ENCODE measurements at places on chromosomes 1 and 21.

DNA sequence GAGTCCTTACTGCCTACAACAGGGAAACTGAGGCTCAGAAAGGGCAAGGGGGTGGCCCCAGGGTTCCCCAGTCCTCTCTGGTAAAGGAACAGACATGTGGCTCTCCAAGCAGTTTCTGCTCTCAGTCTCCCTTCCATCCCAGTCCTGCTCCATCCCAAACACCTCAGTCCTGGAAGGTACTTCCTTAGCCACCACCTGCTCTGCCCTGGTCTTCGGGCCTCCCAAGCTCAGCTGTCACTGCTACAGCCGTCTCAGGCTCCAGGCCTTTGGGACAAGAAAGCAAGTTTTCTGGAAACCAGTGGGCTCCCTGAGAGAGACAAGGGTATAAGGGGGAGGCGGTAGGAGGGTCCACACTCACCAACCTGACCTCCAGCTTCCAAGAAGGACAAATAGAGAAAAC lies 23.1 kb upstream of the ADGRB2 start:
- no peak for DNase-seq

- no peak for DNase-seq
Observed at GRCh38 chr21:25567472-25567871, 39.8 kb downstream of the MRPL39 start.

DNA sequence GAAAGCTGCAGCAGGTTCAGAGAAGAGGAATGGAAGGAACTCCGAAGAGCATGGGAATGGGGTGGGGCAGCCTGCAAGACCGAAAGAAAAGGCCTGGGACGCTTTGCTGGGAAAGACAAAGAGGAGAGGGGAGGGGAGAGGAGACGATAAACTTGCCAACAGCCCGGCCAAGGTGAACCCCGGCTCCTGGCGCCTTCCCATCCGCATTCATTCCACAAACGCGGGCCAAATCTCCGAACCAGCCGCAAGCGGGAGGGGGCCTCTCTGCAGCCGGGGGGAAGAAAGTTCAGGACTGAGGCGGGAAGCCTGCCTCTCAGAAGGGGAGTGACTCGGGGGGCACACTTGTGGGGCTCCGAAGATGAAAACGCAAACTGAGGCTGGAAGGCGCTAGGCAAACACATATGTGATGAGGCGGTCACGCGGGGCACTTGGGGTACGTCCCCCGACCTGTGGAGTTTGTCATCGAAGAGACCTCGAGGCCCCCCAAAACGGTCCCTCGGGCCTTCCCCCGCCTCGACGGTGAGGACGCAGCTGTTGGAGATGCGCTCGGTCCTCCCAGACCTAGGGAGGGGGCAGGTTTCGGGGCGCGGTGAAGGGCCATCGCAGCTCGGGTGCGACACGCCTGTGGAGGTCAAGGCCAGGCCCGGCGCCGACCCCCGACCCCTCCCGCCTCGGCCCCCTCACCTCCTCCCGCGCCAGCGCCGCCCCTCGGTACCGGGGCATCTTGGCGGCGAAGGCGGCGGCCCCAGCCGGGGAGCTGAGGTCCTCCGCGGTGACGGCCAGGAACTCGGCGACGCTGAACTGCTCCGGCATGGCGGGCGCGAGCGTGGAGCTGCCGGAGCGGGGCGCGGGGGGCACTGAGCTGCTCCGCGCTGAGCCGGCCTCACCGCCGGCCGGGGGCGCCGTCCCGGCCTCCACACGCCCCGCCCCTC lies at the start of gene ASAP3:
Gene ASAP3, minus strand, starts transcription at position 859 of the 932 bp plus-strand sequence. Its CDS starts 46 bp downstream, at position 813.
- DNase-seq, result no peak

DNA sequence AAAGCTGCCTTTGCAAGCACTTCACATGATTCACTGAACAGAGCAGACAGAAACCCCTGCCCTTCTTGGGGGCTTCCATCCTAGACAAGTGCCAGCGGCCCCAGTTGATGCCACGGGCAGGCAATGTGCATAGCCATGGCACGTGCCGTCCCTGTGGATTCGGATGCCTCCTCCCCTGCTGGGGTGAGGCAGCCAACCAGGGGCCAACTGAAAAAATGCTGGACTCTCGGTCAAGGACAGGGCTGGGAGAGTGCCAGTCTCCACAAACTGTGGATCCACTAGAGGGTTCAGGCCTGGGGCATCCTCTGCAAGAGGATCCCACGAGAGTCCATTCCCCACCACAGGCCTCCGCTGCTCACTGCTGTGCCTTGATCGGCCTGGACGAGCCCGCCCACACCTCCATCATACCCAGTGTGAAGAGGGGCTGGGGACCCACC lies 3.8 kb downstream of the JMJD4 start:
- no peak for DNase-seq

- DNase-seq, result no peak
Observed at GRCh38 chr1:63777965-63778880, 4.4 kb downstream of the ROR1 start.

DNA sequence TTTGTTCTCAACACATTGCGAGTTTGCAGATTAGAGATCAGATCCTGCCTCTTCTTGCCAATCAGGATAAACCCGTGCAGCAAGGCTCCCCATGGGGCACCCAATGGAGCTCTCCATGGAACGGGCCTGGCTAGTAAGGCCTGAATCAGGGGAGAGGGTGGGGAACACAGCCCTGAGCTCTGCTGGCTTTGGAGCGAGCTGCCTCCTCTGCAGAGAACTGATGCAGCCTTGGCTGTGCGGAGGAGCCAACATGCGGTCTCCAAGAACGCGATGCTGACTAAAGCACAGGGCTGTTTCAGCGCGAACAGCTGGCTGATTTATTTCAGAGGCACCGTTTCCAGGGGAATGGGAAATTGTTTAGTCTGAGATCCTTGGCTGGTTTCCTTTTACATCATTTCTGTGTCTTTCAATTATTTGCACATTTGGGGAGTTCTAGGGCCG lies 139.7 kb downstream of the TSEN15 start:
- no peak for DNase-seq

GRCh38 chr1:225699336-225699735 lies 46.4 kb upstream of the ENAH start:
- DNase-seq, result no peak

- DNase-seq, result no peak
Observed at GRCh38 chr1:87678266-87678665, 349.6 kb downstream of the LMO4 start.

GRCh38 chr1:64107118-64107519 lies 96.3 kb upstream of the UBE2U start:
- DNase-seq, result no peak

GRCh38 chr1:91807921-91808620 lies 77.9 kb downstream of the TGFBR3 start:
- DNase-seq, result no peak

DNA sequence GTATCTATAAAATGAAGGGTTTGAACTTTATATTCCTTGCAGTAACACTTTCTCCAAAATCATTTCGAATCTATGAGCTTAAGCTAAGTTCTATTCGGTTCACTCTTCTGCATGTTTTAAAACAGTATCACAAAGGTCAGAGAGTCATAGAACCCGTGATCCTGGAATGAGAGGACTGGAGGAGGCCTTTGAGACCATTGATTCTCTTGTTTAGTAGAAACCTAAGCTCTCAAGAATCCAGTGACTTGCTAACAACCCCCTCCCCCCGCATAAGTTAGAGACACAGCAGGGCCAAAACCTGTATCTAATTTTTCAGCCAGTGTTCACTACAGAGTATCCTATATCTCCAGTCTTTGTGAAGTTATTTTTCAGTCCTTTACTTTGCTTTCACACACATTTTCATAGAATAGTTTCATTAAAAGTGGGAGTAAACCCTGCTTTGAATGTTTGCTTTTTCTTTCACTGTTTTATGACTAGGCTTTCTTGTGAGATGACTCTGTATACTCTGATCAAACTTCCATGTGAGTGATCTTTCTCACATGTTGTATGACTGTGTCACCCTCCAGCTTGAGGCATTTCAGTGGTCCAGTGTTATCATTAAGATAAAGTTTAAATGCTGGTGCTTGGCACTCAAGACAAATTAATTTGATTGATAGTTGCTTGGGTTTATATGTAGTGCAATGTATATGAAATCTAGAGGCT lies 275.4 kb upstream of the SGIP1 start:
- no peak for DNase-seq

- DNase-seq, result no peak
Observed at GRCh38 chr1:170823120-170823519, 112.2 kb upstream of the MROH9 start.

DNA sequence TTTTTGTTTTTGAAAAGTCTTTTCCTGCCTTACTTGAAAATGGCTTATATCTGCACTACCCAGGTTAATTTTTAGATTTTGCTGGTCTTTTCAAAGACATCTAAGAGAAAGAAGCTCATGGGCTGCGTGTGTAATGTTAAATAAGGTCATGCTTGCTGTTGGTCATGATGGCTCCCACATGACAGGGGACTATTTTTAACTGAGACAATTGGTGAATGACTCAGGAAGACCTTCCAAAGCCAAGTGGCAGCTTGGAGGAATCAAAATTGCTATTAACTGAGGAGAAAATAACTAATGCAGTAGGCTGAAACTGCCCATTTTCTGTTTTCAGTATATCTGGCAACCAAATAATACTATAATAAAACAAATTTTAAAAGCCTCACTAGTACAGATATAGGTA lies 117.1 kb upstream of the SPAG17 start:
- DNase-seq, result no peak

GRCh38 chr1:119662034-119662437 lies 14.0 kb upstream of the ZNF697 start:
- DNase-seq, result no peak

DNA sequence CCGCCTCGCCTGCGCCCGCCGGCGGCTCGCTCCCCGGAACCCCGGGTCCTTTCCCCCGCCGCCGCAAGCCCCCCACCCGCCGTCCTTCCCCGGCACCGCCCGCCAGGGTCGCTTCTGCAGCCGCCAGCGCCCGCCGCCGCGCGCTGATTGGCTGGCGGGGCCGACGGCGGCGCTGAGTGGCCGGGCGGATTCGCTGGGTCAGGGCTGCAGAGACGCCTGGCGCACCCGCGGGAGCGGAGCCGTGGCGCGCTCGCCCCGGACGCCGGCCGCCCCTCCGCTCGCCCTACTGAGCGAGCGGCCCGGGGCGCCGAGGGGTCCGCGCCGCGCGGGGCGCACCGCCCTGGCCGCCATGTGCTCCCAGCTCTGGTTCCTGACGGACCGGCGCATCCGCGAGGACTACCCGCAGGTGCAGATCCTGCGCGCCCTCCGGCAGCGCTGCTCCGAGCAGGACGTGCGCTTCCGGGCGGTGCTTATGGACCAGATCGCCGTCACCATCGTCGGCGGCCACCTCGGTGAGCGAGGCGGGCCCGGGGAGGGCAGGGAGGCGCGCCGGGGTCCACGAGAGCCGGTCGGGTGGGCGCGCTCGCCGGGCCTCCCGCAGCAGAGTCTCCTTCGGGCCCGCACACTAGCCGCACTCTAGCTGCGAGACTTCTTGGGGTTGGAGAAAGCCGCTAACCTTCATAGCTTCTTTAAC lies at the start of gene RIMKLA:
Gene RIMKLA, plus strand, starts transcription at position 207 of the 694 bp plus-strand sequence. Its CDS starts 143 bp downstream, at position 350.
- DNase-seq, result no peak

GRCh38 chr1:109929588-109930251 lies 19.1 kb downstream of the CSF1 start:
- DNase-seq, result no peak

GRCh38 chr1:213779228-213779627 lies 208.5 kb upstream of the PROX1 start:
- DNase-seq, result no peak

- peak; percentile 6 for DNase-seq
Observed at GRCh38 chr1:85656256-85656655, 52.0 kb downstream of the ZNHIT6 start.

DNA sequence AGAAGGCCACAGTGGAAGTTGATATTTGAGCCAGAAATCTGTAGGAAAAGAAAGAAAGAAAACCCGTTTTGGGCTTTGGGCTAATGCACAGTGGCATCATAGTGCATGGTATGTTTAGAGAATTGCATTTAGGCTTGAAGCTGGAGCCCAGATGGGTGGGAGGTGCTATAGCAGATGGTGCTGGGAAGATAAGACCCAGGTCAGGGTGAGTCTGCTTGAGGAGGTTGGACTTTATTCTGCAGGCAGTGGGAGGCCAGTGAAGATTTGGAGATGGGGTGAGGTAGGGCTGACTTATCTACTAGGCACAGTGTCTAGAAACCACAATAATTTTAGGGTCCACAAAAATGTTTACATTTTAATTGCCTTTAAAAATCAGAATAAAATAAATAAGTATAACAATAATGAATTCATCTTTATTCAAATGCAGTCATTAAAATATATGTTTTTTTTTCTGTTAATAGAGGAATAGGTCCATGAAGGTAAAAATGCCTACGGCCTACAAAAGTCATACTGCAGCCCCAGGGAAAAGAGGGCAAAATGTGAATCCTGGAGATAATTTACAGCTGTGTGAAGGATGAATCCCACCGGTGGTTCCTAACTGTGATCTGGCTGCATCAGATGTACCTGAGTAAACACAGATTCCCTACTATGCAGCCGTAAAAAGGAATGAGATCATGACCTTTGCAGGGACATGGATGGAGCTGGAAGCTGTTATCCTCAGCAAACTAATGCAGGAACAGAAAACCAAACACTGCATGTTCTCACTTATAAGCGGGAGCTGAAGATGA lies 8.7 kb downstream of the DNAJC6 start:
- DNase-seq, result no peak

DNA sequence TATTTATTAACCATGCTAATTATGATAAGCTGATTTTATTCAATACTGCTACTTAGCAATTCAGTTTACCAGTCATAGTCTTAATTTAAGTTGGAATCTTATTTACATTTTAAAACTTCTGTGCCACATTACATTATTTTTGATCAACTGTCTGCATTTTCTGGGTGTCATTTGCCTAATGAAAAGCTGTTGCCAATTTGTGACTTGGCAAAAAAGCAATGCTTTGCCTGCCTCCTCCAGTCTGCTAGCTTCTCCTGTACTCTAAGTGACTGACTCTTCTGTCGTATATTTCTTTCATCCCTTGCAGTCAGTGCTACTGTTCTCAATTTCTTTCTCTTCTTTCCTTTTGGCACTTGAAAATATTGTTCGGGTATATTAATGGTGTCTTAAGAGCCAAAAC lies 5.6 kb upstream of the IVNS1ABP start:
- DNase-seq, result no peak

DNA sequence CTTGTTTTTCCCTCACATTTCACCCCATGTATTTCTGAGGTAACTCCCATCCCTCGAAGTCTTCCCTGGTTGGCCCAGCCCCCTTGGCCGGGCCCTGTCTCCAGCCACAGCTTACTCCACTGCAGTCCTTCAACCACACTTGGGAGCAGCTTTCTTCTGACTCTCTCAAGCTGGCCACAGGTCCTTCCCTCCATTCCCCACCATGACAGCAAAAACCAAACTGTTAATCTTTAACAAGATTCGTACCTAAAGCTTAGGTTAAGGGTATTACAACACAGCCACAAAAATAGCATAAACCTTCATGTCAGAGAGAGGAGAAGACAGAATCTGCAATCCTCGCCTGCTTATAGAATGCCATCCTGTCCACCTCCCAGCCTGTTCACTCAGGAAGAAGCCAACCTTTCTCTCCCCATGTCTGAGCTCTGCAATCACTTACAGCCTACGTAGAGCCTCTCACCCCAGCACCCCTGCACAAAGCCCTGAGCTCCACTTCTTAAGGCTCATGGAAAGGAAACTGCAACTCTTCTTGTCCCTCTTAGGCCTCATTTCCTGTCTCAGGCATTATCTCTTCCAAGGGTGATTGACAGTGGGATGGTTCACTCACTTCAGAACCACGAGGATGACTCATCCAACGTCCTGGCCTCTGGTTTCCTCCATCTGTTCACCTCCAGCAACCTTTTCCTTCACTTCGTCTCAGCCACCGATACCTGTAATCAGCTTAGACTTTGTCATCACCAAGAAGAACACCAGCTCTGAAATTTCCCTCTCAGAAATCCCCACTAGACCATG lies 72.8 kb downstream of the CD2 start:
- no peak for DNase-seq

GRCh38 chr1:196997423-196997822 lies 20.1 kb downstream of the CFHR5 start:
- DNase-seq, result peak; percentile 52

GRCh38 chr21:31383770-31384169 lies 39.7 kb upstream of the TIAM1 start:
- DNase-seq, result no peak

GRCh38 chr1:53987880-53988279 lies 30.1 kb downstream of the LDLRAD1 start:
- no peak for DNase-seq
